Dermis blood vessel endothelial cell (primary cell): ENCODE measurements at places on chromosomes 3 and 15. TPM values are rescaled to one million over a fixed set of nuclear protein-coding genes. Genes with fewer than 3 reads are reported as not detected.

The LRRC31 gene
- not detected in 2 replicates for total RNA-seq

The KBTBD13 gene
- total RNA-seq, result not detected in 2 replicates

The OR5K2 gene
- total RNA-seq, result not detected in 2 replicates

The EXD1 gene
- not detected in 2 replicates for total RNA-seq

The GYG1 gene
- total RNA-seq, result 38.6 and 48.0 TPM in 2 replicates

The SUCNR1 gene
- total RNA-seq, result under 0.01 TPM in 1 of 2 replicates, not detected in the other

The TRPM1 gene
- total RNA-seq, result 1.9 TPM in 1 of 2 replicates, not detected in the other

The IQCH gene
- 1.4 and 1.7 TPM in 2 replicates for total RNA-seq

The HRG gene
- total RNA-seq, result not detected in 2 replicates

The SLC25A26 gene
- total RNA-seq, result 17.5 and 20.8 TPM in 2 replicates
